ENCODE measurements at places on chromosomes 13 and 19.

DNA sequence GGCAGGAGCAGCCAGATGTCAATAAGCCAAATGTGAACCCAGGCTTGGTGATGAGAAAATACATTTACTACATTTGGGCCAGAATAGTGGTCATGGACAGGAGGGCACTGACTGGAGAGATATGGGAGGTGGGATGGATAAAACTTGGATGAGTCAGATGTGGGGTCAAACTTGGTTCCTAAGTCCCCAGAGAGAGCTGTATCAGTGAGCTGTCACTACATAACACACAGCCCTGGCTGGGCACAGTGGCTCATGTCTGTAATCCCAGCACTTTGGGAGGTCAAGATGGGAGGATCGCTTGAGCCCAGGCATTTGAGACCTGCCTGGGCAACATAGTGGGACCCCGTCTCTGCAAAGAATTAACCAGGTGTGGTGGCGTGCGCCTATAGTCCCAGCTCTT is 51.6 kb upstream of the EHD2 start:
- no peak for DNase-seq

DNA sequence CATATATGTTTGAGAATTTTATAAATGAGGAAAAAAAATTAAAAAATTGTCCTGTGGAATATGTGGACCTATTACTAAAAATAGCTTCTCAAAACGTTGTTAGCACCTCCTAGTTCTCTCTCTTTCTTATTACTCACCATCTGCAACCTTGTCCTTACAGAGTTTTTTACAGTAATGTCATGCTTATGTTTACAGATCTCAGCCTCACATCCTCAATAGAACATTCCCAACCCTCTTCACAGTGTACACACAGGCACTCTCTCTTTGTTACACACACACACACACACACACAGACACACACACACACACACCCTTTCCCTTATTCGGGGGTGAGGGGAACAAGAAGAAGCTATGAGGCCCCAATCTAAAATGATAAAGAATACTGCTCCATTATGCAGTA is 197.7 kb downstream of the SLITRK6 start:
- DNase-seq: no peak

DNA sequence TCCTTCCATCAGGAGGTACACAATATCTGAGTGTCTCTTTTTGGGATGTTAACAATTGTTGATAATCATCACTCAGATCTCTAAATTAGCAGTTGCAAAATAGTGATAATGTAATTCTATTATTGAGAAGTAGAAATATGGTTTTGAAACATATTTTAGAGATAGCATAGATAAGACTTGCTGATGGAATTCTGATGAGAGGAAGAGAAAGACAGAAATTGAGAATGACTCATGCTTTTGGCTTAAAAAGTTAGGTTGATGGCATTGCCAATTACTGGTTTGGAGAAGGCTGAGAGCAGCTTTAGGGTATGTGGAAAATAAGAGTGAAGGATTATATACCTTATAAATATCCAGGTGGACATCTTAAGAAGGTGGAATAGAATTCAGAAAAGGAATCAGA is 106.4 kb upstream of the EDNRB start:
- no peak for DNase-seq

- no peak for DNase-seq
Observed at GRCh38 chr19:54429176-54429495, 13.9 kb downstream of the TTYH1 start.

DNA sequence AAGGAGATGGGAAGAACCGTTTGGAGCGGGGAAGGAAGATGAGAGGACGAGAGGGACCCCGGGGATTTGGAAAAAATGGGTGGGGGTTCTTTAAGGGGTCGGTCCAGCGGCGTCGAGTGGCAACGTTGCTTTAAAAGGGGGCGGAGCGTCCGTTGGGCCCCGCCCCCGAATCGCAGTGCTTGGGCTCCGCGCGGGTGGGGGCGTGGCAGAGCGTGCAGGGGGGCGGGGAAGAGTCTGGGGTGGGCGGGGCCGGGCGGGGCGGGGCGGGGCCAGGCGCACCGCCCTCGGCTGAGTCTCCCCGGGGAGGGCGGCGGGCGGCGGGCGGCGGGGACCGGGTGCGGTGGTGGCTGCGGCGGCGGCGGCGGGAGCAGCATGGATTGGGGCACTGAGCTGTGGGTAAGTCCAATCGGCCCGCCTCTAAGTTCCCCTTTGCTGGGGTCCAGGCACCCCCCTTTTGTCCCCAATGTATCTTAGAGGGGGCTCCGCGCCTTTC is at the start of gene TRIP10:
Gene TRIP10, plus strand, starts transcription at position 291 of the 493 bp plus-strand sequence. Its CDS starts 82 bp downstream, at position 373.
- peak; percentile 85 for DNase-seq

DNA sequence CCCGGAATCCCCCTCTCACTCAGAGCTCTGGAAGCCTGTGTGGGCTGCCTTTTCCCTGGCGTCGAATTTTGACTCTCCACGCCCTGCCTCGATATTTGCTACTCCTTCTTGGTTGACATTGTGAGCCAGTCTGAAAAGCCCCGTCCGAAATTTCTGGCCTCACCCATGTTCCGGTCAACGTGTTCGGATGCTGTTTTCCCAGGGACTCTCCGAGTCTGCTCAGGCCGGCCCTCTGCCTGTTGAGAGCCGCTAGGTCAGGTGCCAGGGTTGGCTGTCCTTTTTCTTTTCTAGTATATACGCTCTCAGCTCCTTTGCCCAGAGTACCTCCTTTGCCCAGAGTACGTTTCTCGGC is 6.8 kb upstream of the DGKH start:
- DNase-seq: peak; percentile 13

DNA sequence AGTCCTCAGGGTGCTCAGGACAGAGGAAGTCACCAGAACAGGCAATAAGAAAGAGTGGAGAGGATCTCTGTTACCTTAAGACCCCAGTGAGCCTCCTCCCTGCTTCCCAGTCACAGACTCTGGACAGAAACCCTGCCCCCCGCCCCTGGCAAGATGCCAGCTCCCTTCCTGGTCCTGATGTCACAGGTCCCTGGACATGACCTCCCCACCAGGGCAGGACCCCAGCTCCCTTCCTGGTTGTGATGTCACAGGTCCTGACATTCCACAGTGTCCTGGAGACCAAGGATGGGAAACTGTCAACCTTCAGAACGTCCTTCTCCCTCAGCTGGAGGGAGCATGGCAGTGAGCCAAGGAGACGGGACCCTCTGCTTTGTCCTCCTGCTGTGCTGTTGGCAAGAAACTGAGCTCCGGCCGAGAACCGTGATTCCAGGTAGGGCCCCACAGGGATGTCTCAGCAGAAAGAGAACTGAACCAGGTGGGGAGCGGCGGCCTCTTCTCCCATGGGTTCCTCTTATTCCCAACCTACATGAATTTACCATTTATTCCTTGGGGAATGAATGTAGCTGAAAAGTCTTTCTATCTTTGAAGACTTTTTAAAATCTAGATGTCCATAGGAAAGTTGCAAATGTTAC is at the start of gene SPACA7:
Gene SPACA7, plus strand, starts transcription at position 306 of the 632 bp plus-strand sequence. Its CDS starts 31 bp downstream, at position 337.
- DNase-seq: no peak

- DNase-seq: no peak
Observed at GRCh38 chr19:3057275-3057714, 5.0 kb downstream of the TLE5 start.

- no peak for DNase-seq
Observed at GRCh38 chr19:5128251-5128935, 159.5 kb downstream of the KDM4B start.

DNA sequence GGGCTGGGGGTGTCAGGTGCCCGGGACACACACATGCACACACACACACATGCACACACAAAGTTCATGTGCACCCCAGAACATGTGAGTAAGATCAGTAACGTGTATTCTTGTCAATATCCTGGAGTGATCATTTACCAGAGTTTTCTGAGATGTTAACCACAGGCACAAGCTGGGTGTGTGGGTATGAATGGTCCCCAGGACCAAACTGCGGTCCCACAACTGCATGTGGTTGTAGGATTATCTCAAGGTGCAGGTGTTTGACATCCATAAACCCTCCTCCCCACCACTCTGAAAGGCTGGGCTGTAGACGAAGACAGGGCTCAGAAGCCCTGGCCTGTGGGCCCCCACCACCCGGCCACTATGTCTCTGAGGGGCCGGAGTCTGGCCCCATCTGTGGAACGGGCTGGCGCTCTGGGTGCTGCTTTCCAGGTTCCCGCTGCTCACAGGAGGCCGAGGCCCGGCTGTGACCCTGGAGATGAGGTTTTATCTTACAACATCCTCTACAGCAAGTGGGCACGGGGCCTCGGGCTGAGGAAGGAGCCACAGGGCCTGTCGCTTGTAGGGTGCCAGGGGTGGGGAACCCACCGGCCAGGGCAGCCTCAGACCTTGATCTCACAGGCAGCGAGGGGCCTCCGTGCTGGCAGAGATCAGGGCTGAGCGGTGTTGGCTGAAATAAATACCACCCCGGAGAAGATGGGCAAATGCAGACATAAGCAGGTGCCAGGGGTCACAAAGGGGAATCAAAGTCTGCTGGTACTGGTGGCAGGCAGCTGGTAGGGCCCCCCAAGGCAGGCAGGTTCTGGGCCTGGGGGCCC is 4.3 kb downstream of the F2RL3 start:
- DNase-seq: no peak

GRCh38 chr19:12785431-12786031 is 5.8 kb upstream of the JUNB start:
- no peak for DNase-seq

GRCh38 chr19:4984438-4984990 is 15.6 kb downstream of the KDM4B start:
- DNase-seq: no peak

DNA sequence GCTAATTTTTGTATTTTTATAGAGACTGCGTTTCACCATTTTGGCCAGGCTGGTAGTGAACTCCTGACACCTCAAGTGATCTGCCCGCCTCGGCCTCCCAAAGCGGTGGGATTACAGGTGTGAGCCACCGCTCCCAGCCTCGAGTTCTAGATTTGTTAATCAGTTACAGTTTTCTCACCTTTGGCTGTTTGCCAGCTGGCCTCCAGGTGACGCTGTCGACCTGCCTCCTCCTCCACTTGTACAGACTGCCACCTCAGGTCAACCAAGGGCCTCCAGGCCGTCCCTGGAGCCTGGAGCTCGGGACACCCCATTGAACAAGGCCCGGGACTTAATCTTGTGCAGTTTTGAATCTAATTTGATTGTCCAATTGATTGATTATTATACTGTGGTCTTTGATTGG is 45.5 kb downstream of the IER2 start:
- DNase-seq: peak; percentile 72
